ENCODE measurements at places on chromosomes 13 and 19.

DNA sequence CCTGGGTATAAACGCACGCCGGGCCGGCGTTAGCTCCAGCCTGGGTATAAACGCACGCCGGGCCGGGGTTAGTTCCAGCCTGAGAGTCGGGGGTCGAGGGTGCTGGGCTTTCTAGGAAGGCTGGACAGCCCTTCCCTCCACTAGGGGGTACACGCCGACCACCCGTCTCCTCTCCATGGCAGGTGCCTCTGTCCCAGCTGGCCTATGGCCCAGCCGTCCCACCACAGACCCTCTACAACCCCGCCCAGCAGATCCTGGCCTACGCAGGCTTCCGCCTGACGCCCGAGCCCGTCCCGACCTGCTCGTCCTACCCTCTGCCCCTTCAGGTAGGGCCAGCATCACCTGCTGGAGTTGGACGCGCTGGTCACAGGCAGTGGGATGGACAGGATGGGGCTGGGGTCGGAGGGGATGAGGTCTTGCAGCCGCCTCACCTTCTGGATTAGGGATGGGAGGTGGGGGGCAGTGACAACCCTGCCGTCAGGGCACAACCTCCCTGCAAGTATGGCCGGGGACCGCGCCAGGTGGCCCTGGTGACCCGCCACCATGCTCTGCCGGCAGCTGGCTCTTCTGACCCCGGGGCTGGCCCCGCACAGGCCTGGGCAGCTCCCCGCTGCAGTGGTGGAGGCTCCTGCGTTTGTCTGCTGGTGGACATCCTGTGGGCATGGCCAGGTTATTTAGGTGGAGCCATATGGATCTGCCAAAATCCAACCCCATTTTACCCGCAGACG is 45.8 kb downstream of the TMEM255B start:
- DNase-seq = no peak

GRCh38 chr13:103312467-103312866 is 246.2 kb upstream of the SLC10A2 start:
- DNase-seq = no peak

DNA sequence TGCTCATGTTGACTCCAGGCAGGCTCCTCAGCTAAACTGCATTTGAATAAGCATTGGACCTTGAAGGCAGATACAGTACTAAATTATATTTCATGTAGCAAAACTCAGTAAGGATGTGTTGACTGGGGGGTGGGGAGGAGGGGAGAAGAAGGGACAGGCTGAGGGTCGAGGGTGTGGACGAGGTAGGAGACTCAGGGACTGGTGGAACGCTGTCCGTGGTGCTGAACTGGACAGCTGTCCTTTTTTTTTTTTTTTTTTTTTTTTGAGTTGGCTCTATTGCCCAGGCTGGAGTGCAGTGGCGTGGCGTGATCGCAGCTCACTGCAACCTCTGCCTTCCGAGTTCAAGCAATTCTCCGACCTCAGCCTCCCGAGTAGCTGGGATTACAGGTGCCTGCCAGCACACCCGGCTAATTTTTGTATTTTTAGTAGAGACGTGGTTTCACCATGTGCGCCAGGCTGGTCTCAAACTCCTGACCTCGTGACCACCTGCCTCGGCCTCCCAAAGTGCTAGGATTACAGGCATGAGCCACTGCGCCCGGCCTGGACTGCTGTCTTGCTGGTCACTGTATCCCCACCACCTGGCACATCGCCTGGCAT is 33.2 kb upstream of the CASP14 start:
- DNase-seq = no peak

GRCh38 chr13:75258159-75258782 is 223.7 kb downstream of the TBC1D4 start:
- no peak for DNase-seq
